ENCODE measurements at places on chromosomes 2 and 18. TPM values are rescaled to one million over a fixed set of nuclear protein-coding genes. Genes with fewer than 3 reads are reported as not detected.

DNA sequence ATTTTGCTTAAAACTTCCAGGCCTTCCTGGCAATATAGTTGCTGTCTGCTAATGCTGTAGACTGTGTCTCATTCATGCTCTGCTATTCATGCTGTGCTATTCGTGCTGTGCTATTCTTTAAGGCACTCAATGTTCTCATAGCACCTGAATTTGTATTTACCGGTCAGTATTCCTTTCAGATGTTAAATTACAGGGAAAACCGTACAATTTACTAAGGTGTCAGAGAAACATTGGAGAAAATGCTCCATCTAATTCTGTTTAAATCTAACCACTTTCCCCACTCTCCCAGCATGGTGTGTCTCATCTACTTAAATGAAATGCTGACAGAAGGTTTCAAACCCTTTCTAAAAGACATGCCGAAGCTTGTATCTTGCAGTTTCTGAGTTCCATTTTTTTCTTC is 25.0 kb downstream of the FAM171B start:
- DNase-seq, result no peak

- DNase-seq, result no peak
Measured at GRCh38 chr2:67716895-67717396, 319.8 kb downstream of the ETAA1 start.

- no peak for DNase-seq
Measured at GRCh38 chr2:50831676-50832075, 200.3 kb downstream of the NRXN1 start.

NOSTRIN gene
- 25.1 TPM for total RNA-seq

GRCh38 chr2:88657131-88657530 is 29.9 kb upstream of the EIF2AK3 start:
- no peak for DNase-seq
